ENCODE measurements at places on chromosomes 13 and 19.

DNA sequence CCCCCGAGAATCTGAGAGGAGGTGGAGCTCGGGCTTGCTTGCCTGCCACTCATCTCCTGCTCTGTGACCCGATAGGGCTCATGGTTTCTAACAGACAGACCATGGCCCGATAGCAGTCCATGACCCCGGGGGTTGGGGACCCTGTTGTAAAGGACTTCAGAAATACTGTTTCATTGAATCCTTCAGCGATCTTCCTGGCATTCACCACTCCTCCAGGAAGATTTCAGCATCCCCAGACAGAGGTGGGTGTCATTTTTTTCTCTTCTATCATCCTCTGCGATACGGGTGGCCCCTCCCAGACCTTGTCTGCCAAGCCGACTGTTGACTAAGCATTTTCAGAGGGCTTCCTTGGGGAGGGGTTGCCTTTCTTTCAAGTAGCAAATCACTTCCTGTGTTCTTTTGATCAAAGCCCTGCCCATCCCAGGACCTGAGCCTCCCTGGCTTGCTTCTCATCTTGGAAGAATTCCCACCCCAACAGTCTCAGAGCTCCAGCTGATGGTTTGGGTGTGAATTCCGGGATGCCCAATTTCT, 1.7 kb downstream of the MYO1F start:
- peak; percentile 31 for DNase-seq

DNA sequence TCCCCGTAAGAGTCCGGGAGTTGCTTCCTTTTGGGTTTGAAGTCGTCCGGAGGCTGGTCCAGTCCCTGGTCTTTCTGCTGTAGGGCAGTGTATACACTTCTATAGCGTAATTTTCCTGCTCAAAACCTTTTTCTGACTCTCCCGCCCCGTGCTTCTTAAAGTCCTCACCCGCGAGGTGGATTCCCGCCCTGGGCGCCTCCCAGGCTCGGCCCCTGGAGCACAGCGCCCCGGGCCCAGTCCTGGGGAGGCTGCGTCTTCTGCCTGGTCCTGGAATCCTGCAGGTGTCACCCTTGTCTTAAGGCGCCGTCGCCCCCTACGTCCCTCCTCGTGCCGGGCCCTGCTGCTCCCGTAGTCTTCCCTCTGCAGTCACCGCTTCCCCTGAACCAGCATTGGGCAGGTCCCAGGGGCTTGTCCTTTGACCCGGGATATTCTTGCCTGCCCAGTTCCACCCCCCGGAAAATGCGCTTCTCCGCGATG, 34.4 kb upstream of the ZNF808 start:
- no peak for DNase-seq

DNA sequence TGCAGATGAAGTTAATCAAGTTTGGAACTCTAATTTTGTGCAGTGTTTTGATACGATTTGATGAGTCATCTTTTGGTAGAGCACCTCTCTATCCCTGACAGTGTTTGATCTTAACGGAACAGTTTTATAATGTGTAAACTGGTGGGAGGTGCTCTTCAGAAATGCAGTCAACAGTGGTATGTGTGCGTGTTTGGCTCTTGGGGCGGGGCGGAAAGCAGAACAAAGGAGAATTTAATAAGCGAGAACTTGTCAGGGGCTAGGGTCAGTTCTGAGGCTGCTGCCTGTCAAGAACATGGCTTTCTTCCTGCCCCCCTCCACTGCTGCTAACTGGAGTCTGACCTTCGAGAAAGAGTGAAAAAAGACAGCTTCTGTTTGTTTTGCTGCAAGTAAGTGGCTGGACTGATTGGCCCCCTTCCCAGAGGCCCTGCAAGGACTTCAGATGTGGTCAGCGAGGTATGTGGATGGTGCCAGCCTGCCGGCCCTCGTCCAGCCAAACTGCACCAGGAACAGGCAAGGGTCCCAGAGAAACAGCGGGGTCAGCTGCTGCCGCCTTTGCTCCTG, 40.8 kb downstream of the BBC3 start:
- peak; percentile 37 for DNase-seq

DNA sequence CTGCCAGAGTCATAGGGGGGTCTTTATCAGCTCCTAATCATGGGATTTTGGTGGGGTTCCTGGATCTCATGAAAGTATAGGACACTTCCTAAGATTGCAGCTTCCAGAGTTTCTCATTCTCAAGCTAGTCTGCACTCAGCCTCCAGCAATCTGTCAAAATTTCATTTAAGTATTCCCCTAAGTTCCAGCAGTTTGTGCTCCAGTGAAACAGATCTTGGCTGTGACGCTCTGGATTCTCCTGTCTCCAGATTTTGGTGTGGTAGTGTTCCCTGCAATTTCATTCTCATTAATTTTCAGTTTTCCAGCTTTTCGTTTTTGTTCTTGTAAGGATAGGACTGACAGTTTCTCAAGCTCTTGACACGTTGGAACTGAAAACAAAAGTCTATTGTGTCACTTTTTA, 908.9 kb upstream of the MIR17HG start:
- no peak for DNase-seq

DNA sequence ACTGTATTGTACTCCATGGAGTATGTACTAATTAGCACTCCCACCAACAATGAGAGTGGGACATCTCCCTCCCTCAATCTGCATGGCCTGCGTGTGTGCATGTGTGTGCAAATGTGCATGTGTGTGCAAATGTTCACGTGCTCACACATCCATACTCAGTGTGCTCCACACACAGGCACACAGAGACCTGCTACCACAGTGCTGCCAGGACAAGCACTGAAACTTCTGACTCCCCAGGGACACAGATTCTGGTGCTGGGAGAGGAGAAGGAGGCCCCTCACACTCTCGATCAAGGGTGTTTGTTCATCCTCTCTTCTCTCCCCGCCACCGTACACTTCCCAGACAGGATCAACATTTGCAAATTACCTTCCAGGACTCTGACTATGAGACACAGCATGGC, 37.8 kb upstream of the ZNF507 start:
- no peak for DNase-seq

DNA sequence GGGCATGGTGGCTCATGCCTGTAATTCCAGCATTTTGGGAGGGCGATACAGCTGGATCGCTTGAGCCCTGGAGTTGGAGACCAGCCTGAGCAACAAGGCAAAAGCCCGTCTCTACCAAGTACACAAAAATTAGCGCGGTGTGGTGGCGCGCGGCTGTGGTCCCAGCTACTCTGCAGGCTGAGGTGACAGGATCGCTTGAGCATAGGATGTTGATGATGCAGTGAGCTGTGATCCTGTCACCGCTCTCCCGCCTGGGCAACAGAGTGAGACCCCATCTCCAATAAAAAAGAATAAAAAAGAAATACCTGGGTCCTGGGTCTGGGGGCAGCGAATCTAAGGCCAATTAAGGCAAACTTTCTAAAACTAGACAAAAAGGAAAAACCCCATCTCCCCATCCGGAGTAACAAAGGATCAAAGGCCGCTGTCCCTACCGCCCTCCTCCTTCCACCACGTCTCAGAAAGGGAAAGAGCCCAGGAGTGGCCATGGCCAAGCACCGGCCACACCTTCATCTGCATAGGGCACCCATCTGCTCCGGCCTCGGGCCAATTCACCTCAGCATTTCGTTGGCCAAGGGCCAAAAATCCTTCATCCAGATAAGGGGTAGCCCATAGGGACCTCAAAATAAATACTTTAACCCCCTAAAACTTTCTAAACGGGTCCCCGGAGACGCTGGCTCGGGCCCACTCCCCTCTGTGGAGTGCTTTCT, 851 bp downstream of the ZNF320 start:
- no peak for DNase-seq

- no peak for DNase-seq
Observed at GRCh38 chr19:3607303-3608078, 816 bp upstream of the TBXA2R start.

DNA sequence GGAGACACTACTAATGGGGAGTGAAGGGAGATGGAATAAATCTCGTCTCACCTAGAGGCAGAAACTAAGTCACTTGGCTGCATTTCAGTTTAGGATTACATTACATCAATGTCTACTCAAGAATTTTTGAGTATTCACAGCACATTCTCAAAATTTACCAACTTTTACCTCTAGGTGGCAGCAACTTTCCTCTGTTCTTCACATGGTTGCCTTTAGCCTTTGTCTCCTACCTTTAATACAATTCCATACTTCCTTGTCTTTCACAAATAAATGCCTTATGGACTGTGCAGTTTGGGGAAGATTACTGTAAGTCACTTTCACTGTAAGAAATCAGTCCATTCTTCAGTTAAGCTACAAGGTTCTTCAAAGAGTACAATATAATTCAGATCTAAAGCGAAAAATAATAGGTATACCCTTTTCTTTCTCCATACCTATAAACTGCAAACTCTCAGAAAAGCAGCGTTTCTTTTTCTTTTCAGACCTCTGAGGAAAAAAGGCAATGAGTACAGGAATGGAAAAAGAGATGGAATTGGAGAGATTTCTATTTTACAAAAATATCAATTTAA, 379.4 kb downstream of the KLF12 start:
- no peak for DNase-seq

GRCh38 chr13:45781553-45782326, 69.8 kb downstream of the SIAH3 start:
- no peak for DNase-seq

- DNase-seq, result no peak
Observed at GRCh38 chr19:53037101-53038097, 7.1 kb upstream of the ERVV-2 start.

All from activated T-helper 1 cell treated with anti-CD3 and anti-CD28 coated beads, Interleukin-2, amount 50 U/mL, for 16 hours (primary cell).